ENCODE measurements at places on chromosomes 12 and 14.

DNA sequence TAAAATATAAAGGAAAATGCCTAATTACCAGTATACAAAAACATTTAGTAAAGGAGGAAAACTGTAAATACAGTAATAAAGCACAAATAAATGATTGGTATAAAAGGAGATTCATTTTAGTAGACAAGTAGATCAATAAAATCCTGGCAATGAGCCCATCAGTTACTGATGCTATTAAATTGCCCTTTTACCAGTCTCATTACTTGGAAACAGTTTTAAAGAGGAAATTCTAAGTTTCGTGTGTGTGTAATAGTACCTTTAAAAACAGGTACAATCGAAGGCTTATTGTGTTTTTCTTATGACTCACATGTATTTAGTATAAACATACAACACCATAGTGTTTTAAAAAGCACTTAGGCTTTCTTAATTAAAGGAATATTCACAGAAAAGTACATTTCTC, 46.4 kb upstream of the SYT10 start:
- peak; percentile 1 for DNase-seq

- no peak for DNase-seq
Observed at GRCh38 chr14:92401561-92401960, 78.6 kb downstream of the SLC24A4 start.

GRCh38 chr12:88518863-88519403, 61.3 kb downstream of the KITLG start:
- no peak for DNase-seq

GRCh38 chr12:107302649-107303341, 209.4 kb upstream of the CRY1 start:
- peak; percentile 49 for DNase-seq

GRCh38 chr14:68636597-68636996, 156.3 kb downstream of the ZFP36L1 start:
- DNase-seq, result no peak

- no peak for DNase-seq
Observed at GRCh38 chr12:98325003-98325402, 190.4 kb upstream of the TMPO start.

- peak; percentile 95 for DNase-seq
Observed at GRCh38 chr12:88334271-88334670, 192.2 kb downstream of the TMTC3 start.

GRCh38 chr14:94079891-94080620, 946 bp downstream of the DDX24 start:
- DNase-seq, result peak; percentile 33

GRCh38 chr14:104306450-104307040, 168.2 kb downstream of the KIF26A start:
- DNase-seq, result no peak

DNA sequence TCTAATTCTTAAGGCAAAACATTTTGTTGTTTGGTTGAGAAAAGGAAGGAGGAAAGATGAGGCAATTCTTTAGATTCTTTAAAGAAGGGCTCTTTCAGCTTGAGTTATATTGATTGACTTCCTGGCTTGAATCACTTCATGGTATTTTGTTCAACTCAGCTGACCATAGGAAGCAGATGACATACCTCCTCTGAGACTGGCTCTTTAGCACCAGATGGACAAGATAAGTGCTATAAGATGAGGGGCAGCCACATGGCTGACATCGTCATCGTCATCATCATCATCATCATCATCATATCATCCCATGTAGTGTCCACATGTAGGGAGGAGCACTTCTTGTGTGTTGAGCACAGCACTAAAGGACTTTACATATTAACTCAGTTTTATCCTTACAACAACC, 81.3 kb downstream of the SSPN start:
- no peak for DNase-seq

DNA sequence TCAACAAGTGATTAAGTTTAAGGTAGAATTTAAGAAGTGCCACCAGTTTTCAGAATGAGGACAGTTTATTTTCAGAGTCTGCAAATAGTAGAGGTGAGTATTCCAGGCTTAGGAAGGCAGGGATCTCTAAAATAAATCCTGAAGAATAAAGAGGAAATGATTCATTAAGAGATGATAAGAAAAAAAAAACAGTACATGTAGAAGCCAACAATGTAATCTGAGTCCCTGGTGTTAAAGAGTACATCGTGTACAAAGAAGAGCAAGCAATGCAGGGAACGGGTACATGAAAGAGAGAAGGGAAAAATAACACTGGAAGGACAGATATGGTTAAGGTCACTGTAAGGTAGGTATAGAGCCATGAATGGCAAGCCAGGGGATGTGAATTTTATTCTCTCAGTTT, 95.2 kb upstream of the FOXG1 start:
- DNase-seq, result peak; percentile 85

DNA sequence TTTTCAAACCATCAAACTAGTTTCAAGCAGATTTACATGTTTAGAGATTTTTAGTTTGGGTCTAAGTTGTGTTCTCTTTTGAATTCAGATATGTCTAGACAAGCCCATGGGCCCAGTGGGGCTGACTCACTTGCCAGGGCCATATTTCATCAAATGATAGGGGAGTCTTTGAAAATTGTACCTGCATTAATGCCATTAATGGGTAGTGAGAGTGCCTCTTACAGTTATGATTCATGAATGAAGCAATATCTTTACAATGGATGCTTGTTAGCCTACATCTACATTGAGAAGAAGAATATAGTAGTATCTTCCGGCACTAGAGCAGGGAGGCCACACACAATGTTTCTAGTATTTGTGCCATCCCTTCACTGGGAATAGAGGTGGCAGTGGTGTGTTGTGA, 174.2 kb upstream of the E2F7 start:
- peak; percentile 93 for DNase-seq

DNA sequence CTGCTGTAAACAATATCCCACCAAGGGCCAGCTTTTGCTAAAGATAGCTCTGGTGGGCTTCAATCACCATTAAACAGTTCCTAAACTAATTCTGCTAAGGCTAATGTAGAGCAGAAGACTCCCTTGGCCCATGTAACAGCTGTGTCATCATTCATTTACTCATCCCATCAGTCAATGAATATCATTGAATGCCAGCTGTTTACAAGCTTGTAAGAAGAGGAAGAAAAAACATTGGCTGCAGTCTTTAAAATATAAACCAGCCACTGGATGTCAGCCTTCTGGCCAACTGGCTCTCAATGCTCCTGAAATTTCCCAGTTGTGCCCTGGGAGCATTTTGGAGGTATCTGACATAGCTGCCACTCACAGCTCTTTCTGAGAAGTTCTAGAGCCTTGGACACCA, 18.0 kb upstream of the MAP3K9 start:
- peak; percentile 44 for DNase-seq

DNA sequence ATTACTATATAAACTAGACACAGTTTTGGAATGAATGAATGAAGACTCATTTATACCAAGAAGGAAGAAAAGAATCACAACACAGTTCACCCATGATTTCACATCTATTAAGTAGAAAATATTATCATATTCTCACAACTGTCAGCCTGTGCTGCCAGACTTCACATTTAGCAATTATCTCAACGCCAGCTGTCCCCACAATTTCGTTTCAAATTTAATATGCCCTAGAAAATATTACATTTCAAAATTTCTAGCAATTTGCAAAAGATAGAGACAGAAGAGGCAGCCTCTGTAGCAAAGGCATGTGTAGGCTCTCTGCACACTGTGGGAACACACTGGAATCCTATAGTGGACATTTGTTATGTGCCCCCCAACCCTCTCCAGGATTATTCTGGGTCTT, 83.6 kb downstream of the ANKS1B start:
- DNase-seq, result no peak

DNA sequence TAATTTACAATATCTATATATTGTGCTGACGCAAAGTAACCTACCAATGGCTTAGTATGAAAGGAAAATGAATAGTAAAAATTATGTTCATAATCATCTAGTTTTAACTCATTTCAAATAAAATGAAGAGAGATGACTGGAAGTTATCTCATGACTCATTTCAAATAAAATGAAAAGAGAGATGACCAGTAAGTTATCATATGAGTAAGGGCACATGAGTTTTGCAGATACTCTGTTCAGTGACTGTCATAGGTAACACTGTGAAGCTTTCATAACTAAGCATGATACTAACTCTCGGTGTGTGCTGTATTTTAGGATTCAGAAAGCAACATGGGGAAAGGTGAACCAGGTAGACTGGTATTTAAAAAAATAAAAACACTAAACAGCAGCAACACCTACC, 364.5 kb upstream of the DIO2 start:
- DNase-seq, result peak; percentile 28

GRCh38 chr12:9606736-9607372, 862 bp downstream of the KLRB1 start:
- no peak for DNase-seq

DNA sequence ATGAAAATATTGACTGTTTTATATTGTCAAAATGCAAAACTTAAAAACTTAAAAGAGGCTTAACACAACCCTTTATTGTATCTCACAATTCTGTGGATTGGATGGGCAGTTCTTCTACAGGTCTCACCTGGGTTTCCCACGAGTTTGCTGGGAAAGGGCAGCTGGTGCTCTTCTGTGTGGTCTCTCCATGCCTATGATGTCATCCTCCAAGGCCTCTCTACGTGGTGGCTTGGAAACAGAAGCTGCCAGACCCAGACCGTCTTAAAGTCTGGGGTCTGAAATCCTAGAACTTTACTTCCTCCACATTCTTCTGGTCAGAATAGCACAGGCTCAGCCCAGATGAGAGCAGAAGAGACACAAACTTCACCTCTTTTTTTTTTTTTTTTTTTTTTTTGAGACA, 36.5 kb upstream of the KICS2 start:
- no peak for DNase-seq

DNA sequence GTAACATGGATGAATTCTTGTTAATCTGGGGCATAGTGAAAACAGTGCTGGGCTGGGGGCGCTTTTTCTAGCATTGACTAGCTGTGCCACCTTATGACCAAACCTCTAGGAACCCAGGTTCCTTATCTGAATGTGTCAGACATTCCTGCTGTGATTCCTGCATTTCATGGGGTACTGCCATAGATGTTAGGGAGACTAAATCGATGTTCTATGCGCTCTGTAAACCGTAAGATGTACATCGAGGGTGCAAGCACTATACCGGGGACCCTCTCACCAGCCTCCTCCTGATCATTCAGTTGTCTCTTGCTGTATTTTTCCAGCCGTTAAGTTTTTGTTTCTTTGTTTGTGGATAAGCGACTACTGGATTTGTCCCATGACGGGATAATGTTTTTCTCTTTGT, 170.9 kb upstream of the PARP11 start:
- no peak for DNase-seq

DNA sequence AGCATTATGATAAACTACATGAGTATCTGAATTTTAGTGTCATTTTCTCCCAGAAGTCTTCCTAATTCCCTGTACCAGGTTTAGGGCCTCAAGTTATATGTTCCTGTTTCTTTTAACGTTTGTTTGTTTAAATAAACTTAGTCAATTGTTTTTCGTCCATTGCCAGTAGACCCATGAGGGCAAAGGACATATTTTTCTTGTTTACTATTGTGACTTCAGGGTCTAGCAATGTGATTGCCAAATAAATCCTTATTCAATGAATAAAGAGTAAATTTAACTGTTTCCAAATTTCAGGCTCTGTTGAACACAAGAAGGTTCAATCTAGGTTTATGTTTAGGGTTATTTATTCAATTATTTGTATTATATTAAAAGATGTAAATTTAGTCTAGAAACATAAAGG, 391.6 kb upstream of the MGAT4C start:
- no peak for DNase-seq

DNA sequence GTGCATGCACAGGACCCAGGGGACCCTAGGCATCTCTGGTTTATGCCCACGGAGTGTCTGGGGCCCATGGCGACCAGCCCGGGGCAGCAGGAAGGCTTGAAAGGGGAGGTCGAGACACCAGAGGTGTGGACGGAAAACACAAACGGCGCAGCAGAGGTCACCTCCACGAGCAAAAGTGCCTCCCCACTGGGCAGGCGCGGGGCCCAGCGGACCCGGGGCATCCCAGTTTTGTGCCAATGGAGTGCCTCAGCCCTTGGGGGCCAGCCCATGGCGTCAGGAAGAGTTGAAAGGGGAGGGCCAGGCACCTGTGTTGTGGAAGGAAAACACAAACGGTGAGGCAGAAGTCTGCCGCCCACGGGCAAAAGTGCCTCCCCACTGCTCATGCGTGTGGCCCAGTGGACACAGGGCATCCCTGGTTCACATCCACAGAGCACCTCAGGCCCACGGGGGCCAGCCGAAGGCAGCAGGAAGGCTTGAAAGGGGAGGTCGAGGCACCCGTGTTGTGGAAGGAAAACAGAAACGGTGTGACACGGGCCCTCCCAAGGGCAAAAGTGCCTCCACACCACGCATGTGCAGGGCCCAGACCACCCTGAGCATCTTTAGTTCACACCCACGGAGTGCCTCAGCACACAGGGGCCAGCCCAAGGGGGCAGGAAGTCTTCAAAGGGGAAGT, 378.8 kb downstream of the ALG10 start:
- no peak for DNase-seq

DNA sequence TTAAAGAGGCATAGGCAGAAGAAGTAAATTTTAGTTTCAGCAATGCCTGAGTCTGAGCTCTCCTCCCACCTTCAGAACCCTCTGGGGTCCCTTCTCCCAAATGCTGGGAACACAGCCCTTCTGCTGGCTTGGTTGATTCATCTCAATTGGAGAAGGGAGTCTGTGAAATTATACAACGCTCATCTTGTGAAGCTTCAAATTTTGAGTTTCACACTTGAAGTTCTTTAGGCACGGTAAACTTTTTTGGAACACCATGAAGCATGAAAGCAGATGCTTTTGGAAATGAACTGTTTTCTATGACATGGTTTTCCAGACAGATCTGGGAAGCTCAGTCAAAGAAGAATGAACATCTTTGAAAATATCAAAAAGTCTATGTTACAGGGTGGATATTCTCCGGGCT, 69.9 kb downstream of the TBK1 start:
- DNase-seq, result no peak

DNA sequence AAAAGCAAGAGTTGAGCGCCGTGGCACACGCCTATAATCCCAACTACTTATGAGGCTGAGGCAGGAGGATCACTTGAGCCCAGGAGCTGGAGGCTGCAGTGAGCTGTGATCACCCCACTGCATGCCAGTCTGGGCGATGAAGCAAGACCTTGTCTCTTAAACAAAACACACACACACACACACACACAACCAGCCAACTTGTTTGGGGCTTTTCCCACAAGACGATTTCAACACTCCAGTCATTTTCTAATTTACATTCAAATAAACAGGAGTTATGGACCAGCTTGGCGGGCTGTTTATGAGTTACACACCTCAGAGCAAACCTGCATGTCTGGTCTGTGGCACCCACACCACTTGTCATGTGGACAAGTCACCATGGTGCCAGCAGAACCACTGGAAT, 6.7 kb downstream of the GLTP start:
- no peak for DNase-seq

- DNase-seq, result peak; percentile 84
Observed at GRCh38 chr14:20469242-20469889, at the start of gene PNP. TSS of gene PNP (plus strand) at chr14:20469406. CDS start at chr14:20469525, 119 bp downstream.

GRCh38 chr12:124768452-124769162, 95.1 kb downstream of the SCARB1 start:
- DNase-seq, result no peak

- DNase-seq, result peak; percentile 28
Observed at GRCh38 chr12:49985981-49986380, 13.2 kb downstream of the AQP6 start.
